ENCODE measurements at places on chromosomes 12 and 14.

DNA sequence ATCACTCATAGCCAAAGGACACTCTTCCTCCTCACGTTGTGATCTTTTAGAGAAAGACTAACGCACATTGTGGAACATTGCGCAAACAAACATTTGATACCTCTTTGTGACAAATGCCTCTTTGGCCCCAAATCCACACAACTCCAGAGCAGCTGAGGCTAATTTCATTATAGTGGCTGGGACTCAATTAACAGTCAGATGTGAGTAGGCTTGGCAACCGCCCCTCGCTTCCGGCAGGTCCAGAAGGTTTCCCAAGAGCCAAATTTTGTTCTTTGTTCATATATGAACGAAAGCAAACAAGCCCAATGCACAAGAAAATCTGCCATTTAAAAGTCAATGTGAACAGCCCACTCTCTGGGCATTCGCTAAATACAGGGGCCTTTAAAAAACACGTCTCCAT lies 273.9 kb downstream of the GLT1D1 start:
- DNase-seq = no peak

DNA sequence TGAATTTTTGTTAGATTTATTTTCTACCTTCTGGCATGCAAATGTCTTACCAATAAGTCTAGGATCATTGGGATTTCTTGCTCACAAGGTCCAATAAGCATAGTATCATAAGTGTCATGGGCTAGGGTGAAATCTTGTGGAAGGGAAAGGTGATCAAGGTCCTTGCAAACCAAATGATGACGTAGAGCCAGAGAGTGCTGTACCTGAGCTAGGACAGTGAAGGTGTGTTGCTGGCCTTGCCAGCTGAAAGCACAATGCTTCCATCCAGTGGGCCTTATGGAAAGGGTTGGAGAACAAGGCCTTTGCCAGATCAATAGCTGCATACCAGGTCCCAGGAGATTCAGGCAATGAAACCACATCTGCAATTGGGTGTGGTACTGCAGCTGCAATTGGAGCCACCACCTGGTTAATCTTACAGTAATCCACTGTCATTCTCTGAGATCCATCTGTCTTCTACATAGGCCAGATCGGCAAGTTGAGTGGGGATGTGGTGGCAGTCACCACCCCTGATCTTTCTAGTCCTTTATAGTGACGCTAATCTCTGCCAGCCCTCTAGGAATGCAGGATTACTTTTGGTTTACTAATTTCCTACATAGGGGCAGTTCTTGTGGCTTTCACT lies 208.9 kb upstream of the MYL2 start:
- no peak for DNase-seq

DNA sequence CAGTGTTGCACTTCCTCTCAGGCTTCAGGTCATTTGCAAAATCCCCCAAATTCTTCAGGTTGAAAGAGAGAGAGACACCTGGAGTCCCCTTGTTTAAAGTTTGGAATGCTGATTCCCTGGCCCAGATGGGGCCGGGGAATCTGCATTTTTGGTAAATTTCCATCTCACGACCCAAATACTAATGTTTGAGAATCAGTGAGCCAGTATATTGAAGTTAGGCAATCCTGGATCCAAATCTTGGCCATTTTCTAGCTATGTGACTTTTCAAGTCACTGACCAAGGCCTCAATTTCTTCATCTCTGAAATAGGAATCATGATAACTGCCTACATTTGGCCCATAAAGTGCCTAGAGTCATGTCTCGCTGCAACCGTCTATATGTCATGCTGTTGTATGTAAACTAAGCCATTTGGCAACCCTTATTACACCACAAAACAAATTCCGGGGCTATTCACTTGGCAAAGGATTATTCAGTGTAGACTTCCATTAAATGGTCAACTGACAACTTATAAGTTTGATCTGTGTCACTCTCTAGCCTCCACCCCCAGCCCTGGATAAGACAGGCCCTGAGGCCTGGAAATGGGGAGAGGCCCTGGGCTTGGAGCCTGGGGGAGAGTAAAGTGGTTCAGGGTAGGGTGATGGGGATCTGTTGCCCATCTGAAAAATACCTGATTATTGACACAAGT lies 3.7 kb upstream of the ZFP36L1 start:
- DNase-seq = no peak

DNA sequence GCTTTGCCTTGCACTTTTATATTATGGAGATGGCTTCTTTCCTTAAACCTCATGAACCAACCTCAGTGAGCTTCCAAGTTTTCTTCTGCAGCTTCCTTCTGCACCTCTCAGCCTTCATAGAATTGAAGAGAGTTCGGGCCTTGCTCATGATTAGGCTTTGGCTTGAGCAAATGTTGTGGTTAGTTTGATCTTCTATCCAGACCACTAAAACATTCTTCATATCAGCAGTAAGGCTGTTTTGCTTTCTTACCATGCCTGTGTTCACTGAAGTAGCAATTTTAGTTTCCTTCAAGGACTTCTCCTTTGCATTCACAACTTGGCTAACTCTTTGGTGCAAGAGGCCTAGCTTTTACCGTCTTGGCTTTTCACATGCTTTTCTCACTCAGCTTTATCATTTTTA lies 125.4 kb downstream of the SNAPC1 start:
- DNase-seq = no peak

- DNase-seq = no peak
These were observed 60.4 kb downstream of the PRMT8 start for GRCh38 chr12:3551386-3551785.

DNA sequence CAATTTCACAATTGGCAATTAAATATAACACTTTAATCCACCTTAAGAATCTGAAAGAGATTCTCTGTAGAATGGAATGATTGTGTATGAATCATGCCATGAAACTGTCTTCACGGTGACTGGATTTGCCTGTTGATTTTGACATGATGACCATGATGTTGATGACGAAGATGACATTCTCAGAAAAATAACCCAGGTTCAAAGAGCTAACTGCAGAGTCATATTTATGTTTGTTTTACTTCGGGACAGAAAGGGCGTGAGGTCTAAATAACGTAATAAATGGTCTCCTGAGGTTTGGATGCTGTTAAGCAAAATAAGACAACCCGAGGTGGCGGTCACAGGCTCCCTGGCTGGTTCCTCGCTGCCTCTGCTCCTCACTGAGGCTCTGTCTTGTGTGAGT lies 532.0 kb downstream of the TMEM121 start:
- DNase-seq = no peak

DNA sequence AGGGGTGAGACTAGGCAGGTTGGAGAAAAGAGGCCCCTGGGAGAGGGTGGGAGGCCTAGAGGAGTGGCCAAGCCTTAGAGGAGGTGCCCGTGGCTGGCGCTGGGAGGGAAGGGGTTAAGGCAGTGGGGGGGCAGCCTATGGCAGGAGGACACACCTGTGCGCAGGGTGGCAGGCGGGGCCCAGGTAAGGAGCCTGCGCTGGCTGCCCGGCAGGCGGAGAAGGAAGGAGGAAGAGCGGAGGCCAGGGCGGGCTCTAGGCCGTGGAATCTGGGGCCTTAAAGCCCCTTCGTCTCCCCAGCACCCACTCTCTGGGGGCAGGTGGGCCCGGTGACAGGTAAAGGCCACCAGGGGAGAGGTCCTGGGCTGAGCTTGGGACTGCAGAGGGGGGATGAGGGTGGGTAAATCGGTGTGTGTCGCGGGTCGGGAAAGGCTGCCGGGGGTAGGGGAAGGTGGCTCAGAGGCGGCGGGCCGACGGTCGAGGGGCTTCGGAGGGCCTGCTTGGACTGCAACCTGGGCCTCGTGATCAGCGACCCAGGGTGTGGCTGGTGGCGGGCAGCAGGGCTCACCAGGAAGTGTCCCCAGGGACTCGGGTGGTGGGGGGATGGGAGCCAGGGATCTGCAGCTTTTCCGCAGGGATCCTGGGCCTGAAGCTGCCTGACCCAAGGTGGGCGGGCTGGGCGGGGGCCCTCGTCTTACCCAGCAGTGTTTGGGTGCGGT lies 7.3 kb downstream of the PHB2 start:
- no peak for DNase-seq

GRCh38 chr14:54665946-54666345 lies 99.0 kb downstream of the SAMD4A start:
- no peak for DNase-seq

- no peak for DNase-seq
These were observed 195.3 kb upstream of the IGF1 start for GRCh38 chr12:102675672-102676071.
